T-helper 1 cell (primary cell): ENCODE measurements at places on chromosomes 16 and 17.

GRCh38 chr17:3025421-3026124 is 37.8 kb downstream of the OR1D5 start:
- DNase-seq = no peak

GRCh38 chr17:42901535-42902229 is 1.1 kb downstream of the G6PC1 start:
- DNase-seq = no peak

DNA sequence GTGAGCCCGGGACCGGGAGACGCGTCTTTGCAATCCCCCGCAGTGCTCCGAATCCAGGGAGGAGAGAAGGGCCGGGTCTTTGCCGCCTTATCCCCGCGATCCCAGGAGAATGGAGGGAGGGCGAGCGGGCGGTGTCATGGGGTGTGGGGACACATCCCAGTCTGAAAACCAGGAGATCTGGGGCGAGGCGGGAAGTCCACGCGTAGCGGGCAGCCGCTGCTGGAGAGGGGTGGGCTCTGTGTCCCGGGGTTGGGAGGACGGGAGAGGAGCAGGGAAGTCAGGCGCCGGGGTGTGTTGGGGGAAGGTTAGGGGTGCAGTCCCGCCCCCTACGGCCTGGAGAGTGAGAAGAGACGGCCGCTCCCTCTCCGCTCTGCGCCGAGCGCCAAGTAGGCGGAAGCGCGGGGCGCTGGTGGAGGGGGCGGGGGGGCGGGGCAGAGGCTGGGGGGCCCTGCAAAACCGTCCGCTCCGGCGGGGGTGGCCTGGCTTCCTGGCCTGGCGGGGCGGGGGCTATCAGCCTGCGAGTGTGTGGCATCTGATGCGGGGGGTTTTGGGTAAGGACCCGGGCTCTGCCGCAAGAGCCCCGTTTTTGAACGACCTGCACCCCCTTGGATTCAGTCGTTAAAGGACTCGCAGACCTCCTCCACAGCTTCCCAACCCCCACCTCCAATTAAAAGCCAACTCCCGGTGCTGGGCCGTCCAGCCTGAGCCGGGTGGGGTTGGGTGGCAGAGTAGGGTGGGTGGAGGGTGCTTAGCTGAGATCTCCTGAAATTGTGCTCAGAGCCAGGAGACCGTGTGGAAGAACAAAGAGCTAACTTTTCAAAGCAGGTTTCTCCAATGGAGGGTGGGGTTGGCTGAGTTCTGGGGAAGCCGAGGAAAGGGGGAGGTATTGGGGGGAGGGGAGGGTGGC is 654 bp downstream of the LASP1 start:
- DNase-seq = peak; percentile 79

DNA sequence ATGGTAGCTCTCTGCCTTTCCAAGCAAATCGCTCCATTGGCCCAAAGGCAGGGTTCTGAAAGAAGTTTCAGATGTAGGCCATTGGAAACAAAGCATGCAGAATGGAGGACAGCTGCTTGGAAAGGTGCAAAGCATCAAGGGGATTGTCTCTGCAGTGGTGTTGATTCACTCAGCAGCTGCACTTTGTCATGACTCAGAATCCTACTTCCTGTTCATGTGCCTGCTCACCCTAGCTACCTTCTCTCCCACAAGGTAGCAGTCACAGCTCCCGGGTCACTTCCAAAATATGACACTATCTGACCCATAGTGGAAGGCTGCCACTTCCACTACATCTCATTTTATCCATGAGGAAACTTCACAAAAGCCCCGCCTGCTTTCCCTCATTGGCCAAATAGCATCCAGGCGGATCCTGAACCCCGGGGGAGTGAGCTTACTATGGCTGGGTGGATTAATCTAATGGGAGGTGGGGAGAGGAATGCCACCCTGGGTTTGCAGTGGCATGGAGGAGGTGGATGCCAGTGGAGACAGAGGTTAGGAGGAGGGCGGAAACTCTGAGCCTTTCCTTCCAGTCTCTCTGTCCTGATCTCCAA is 74.7 kb upstream of the NKD1 start:
- no peak for DNase-seq

GRCh38 chr17:44001461-44001920 is 2.9 kb upstream of the NAGS start:
- no peak for DNase-seq

DNA sequence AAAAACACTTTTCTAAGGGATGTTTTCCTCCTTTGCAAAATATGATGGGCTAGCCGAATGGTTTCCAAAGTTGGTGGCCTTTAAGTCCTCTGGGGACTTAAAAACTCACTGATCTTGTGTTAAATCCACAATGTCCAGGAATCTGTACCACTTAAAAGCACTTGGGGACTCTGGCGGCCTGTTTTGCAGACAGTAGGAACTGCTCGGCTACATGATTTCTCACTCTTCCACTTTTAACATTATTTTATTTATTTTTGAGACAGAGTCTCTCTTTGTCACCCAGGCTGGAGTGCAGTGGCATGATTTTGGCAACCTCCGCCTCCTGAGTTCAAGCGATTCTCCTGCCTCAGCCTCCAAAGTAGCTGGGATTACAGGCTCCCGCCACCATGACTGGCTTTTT is 9.1 kb upstream of the MSI2 start:
- DNase-seq = no peak

DNA sequence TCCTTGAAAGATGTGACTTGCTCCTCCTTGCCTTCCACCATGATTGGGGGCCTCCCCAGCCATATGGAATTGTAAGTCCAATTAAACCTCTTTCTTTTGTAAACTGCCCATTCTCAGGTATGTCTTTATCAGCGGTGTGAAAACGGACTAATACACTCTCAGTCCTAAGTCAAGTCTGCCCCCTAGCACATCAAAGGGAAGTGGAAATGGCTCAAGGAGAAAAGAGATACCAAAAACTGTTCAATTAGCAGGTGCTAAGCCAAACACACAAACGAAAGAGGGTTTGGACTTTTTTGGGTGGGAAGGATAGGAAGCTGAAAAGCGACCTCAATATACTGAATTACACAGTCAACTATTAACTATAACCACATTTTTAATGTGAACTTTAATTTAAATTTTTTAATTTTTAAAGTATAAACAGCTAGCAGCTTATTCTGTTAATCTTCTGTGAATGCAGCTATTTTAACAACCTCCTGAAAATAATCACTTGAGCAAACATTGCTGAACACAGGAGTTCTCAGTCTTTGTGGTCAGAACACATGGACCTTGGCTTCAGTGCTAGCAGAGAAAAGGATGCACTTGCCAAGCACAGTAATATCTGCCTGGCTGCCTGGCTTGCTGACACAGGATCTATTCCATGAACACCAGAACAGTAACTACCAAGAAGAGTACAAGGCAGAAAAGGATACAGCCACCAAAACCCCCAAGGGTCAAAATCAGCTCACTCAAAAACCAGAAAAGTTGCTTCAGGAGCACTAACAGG is 10.9 kb downstream of the ZNF18 start:
- no peak for DNase-seq

DNA sequence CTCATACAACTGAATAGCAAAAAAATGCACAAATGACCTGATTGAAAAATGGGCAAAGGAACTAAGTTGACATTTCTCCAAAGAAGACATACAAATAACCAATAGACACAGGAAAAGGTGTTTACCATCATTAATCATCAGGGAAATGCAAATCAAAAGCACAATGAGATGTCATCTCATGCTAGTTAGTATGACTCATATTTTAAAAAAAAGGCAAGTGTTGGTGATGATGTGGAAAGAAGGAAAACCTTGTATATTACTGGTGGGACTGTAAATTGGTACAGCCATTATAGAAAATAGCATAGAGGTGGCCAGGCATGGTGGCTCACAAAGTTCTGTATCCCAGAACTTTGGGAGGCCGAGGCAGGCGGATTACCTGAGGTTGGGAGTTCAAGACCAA is 232.5 kb upstream of the ZFHX3 start:
- no peak for DNase-seq
